Stimulated activated CD4-positive, alpha-beta T cell treated with anti-CD3 and anti-CD28 coated beads, Interleukin-4, amount 100 ng/mL, for 4 hours (primary cell): ENCODE measurements at places on chromosomes 4 and X.

- no peak for DNase-seq
These were observed 228.7 kb downstream of the OPHN1 start for GRCh38 chrX:68204521-68205038.

- no peak for DNase-seq
These were observed 410.9 kb upstream of the CT83 start for GRCh38 chrX:116873671-116874070.

DNA sequence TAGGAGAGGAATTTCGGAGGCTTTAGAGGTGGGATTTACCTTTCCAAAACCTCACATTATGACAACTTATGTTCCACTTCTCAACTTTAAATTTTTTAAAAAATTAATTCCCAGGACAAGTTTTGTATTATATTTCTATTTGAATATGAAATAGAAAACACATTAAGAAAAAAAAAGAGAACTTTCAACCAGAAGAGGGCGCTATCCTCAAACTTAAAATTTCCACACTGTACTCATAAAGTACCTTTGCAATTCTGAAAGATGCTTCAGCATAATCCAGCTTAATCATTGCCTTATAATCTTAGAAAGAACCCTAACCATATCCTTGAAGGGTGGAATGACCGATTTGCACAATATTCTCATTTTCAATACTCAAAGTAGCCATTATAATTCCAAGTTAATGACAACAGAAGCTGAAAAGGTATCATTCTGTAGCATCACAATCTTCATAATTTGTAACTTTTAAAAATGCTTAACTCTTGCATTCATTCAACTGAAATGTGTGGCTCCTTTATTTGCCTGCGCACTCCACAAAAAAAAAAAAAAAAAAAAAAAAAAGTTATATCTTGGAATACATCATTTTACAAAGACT, 158.0 kb downstream of the KCNIP4 start:
- DNase-seq, result no peak

GRCh38 chrX:30153881-30154260, 61.5 kb upstream of the MAGEB2 start:
- DNase-seq, result no peak

DNA sequence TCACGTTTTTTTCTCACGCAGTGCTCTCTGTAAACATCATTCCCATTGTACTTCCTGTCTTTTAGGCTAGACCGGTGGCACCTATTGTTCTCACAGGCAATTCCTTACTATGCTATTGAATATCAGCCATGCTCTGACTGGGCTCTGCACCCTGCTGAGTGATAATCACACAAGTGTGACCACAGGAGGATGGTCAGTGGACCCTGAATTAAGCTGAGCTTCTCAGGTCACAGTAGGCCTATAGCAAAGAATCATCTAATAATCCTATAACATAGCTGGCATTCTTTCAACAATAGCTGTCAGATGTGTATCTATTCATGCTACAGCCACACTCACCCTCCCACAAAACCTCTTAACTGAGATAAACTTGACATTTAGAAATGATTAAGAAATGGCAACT, 2399.8 kb upstream of the TENM3 start:
- DNase-seq, result no peak

- no peak for DNase-seq
These were observed 1.6 kb downstream of the SCML1 start for GRCh38 chrX:17738737-17739535.

DNA sequence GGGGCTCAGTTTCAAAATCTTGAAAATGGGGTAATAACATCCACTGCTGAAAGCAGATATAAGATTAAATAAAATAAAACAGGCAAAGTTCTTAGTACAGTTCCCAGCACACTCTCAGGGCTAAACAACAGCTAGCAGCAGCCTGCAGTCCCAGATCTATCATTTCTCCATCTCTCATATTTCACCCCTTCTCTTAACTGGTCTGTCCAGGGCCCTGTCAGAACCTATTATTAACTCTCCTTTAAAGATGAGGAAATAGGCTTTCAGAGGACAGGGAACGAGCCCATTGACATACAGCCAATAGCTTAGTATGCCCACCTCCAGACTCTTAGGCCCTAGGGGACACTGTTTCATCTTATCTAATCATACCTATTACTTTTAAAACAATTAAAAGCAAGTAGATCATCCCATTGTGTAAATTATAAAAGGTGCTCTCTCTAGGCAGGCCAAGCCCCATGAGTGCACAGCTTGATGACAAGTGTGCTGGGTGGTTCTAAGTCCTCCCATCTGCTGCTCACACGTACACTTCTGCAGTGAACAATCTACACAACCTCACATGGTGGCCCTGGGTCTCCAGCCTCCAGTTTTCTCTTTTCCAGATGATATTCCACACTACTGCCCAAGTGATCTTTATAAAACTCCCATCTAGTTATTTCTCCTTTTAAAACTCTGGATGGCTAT, 119.0 kb downstream of the APBB2 start:
- DNase-seq, result no peak
